ENCODE measurements at places on chromosomes 12 and 14.
A peak's percentile ranks its signal among the peaks of the same experiment; 100 is the strongest.

DNA sequence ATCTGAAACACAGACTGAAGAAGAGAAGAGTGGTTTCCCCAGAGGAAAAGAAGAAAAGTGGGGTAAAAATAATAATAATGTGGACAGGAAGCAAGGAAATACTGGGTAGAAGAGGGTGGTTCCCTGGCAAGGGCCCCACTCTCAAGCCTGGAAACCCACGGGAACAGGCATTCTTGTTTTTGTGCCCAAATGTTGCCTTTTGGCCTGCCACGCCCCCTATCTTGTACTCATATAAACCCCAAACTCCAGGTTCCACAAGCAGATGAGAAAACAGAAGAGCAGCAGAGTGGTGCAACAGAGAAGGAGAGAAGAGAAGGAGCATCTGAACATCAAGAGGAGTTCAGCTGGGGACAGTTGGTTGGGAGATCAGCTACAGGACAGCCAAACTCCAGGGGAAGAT lies 51.2 kb downstream of the NDUFA12 start:
- DNase-seq: no peak

DNA sequence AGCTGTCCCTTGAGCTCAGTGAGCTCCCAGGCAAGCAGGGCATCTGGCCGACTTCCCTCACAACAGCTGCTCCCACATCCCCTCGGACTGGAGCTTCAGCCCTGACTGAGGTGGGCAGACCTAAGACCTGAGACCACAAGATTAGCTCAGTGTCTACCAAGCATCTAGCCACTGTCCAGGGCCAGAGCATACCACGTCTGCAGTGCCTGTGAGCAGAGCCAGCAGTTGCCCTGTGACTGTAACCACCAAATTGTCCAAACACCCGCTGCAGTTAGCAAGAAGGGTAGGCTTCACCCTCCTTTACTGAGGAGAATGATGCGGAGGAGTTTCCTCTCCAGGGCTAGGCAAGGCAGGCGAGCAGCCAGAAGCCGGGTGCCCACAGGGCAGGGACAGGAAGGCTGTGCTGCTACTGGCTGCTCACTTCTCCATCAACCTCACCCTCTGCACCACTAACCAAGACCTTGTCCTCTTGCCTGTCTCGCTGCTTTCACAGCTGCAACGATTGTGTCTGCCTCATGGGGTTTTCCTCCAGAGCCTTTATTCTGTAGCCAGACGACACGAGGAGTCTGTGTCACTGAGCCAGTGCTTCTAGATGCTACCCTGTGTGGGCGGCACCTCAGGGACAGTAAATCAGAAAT lies 53.9 kb downstream of the ANAPC7 start:
- no peak for DNase-seq

GRCh38 chr14:82060219-82060618 lies 526.6 kb upstream of the SEL1L start:
- no peak for DNase-seq

GRCh38 chr12:69649529-69649928 lies 38.8 kb upstream of the LRRC10 start:
- no peak for DNase-seq

GRCh38 chr14:36019126-36019525 lies 157.4 kb downstream of the PTCSC3 start:
- peak; percentile 95 for DNase-seq

Measured in Jurkat, Clone E6-1 (cell line).